ENCODE measurements at places on chromosomes 11 and 22. TPM values are rescaled to one million over a fixed set of nuclear protein-coding genes. Genes with fewer than 3 reads are reported as not detected.

GRCh38 chr22:49962012-49962750, 1.6 kb downstream of the PIM3 start:
- DNase-seq = peak; percentile 91

GRCh38 chr11:119671051-119671450, 57.9 kb downstream of the NECTIN1 start:
- peak; percentile 94 for DNase-seq

- DNase-seq = no peak
These were observed 56.2 kb downstream of the SBF1 start for GRCh38 chr22:50418624-50419023.

- no peak for DNase-seq
These were observed 4.7 kb upstream of the TTC36 start for GRCh38 chr11:118522571-118523072.

DNA sequence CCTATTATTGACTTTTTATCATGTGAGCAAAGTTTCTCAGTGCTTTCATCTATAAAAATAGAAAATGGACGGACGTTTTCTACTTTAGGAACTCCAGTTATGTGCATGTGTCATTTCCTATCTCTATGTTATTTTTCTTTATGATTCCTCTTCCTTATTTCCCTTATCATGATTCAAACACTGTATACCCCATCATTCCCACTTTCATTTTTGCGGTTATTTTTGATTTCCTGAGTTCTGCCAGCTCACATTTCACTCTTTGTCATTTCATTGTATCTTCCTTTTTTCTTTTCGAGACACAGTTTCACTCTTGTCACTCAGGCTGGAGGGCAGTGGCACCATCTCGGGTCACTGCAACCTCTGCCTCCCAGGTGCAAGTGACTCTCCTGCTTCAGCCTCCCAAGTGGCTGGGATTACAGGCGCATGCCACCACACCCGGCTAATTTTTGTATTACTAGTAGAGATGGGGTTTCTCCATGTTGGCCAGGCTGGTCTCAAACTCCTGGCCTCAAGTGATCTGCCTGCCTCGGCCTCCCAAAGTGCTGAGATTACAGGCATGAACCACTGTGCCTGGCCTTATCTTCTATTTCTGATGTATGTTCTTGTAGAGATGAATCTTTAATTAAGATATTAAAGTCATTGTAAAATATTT, 21.5 kb downstream of the C11orf58 start:
- DNase-seq = no peak

DNA sequence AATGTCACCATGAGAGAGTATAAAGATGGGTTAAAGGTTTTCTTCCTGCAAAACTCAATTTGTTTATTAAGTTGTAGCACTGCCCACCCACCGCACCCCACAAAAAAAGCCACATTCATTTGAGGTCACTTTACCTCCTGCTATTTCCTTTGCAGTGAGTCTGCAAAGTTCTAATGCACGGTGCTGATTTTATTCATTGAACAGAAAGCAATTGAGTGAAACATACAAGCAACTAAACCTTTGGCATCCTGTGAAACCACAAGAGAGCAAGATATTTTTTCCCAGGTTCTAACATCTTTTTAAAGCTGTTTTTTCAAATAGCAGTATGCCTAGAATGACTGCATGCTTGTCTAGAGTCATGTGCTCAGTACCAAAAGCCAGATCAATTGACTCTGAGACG, 39.0 kb downstream of the RRAS2 start:
- no peak for DNase-seq

DNA sequence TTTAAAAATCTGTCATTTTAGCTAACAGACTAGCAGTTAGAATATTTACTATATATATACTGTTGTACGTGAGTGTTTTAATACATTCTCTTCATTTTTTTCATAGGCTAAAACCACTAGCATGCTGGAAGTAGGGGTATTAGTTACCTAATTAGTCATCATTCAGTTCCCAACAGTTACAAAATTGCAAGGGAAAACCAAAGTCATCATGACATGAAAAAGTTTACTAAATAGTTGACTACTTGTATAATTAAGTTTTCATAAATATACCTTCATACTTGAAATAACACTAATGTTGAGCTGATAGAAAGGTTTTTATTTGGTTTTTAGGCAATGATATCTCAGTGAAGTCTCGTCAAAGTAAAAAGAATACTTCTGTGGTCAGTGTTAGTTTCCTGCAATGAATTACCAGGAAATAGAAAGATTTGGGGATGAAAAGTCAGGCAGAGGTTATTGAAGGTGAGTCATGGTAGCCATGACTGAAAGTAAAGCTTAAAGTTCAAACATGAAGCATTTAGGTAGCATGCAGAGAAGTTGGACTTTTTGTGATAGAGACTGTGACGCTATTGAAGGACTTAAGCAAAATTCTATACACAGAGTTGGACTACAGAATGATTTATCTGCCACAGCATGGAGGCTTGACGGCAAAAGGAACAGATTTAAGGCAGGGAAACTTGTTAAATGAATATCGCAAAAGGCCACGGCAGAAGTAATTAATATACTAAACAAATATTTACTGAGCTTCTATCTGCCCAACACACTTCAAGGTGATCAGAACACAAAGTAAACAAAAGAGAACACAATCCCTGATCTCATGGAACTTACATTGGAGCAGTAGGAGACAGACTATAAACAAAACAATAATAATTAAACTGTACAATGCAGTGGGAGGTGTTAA, 828.1 kb upstream of the FAT3 start:
- DNase-seq = no peak

GRCh38 chr22:39410264-39410663, 10.7 kb downstream of the TAB1 start:
- DNase-seq = no peak

- DNase-seq = no peak
These were observed 19.9 kb downstream of the TP53I11 start for GRCh38 chr11:44930588-44931302.

- DNase-seq = no peak
These were observed 39.8 kb downstream of the RELT start for GRCh38 chr11:73415854-73416615.

DNA sequence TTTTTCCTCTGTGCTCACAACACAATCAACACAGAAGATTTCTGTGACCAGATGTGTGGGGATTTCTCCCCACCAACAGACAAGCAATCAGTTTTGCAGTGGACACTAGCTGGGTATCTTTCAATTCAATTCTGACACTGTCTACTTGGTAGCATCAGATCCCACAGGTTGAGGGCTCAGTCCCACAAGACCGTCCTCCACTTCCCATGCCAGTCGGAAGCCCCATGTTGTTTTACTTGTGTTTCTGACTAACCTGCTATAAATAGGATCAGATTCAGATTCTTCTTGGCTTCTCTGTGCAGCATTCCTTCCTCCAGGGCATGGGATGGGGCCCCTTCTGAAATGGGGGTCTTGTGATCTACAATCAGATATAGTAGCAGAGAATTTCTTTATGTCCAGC, 19.6 kb downstream of the ACER3 start:
- DNase-seq = peak; percentile 14

The OR51E2 gene
- 6.0 TPM for total RNA-seq

The RTN4R gene
- total RNA-seq = 1.4 TPM

The TMEM151A gene
- total RNA-seq = 0.24 TPM

Data from umbilical cord (tissue), 2 donors.